Nephron progenitor cell (in vitro differentiated cells): ENCODE measurements at places on chromosomes 4 and X.

DNA sequence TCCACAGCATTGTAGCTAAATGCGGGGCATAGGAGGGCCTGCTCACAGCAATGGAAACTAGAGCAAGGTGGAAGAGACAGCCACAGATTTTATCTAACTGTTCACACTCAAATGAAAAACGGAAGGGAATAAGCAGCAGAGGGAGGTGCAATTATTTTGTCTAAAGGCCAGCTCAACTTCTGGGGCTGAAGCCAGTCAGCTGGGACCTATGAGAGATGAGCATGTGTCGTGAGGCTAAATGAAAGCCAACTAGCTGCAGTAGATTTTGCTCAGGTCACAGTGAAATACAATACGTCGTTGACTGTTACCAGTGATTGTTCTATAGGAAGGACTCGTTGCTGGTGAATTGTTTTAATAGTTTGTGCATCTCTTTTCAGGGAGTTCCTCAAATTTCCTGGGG is 26.4 kb upstream of the FGFBP2 start:
- DNase-seq, result no peak

GRCh38 chr4:5750946-5751665 is 40.1 kb downstream of the EVC start:
- DNase-seq, result no peak

- DNase-seq, result no peak
Observed at GRCh38 chr4:176592976-176593670, 199.6 kb downstream of the VEGFC start.

- DNase-seq, result peak; percentile 21
Observed at GRCh38 chr4:24973747-24974601, 56.8 kb downstream of the LGI2 start.

DNA sequence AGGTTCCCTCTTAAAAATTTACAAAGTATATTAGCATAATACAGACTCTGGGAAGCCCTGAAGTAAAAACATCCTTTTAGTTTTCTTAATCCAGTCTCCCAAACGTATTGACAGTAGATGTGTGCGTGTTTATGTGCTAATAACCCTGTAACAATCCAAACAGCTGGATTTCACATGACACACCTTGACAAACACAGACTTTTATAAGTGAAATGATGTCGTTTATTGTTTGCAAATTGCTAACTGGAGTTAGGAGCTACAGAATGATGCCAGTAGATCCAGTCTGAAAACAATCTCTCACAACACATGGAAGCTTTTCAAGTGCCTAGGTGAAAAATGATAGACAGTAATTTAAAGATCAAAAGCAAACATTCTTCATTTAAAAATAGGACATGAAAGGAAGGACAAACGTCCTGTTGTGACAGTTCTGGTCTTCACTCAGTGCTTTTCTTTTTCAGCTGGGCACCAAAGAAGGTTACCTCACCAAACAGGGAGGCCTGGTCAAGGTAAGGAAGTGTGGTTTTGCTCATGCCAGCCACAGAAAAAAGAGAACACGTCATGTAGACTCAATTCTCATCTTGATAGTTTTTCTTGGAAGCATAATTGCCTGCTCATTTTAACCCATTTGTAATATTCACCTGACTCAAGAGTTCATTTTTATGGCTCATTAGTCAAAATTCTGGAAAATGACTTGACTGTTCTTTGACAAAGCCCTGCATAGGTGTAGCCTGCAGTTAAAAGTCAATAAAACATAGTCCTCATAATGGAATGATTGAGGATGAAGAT is 32.9 kb downstream of the LAMTOR3 start:
- DNase-seq, result no peak
